ENCODE measurements at places on chromosomes 1 and 21. TPM values are rescaled to one million over a fixed set of nuclear protein-coding genes. Genes with fewer than 3 reads are reported as not detected.

The TIAM1 gene
- 28.8 TPM for total RNA-seq

The ANGPTL1 gene
- total RNA-seq = not detected

The POU3F1 gene
- 0.15 TPM for total RNA-seq

The REN gene
- not detected for total RNA-seq

The RIIAD1 gene
- not detected for total RNA-seq

The ODR4 gene
- total RNA-seq = 14.7 TPM

The PRPF38B gene
- 75.4 TPM for total RNA-seq

The NEK2 gene
- 17.2 TPM for total RNA-seq

The SMCP gene
- total RNA-seq = not detected

The CA14 gene
- not detected for total RNA-seq

The TSEN15 gene
- total RNA-seq = 50.4 TPM

The THEM5 gene
- not detected for total RNA-seq

The SLC9C2 gene
- not detected for total RNA-seq

The GALE gene
- 71.3 TPM for total RNA-seq

The SPRR1A gene
- total RNA-seq = not detected

The FOXD2 gene
- 0.13 TPM for total RNA-seq

The SH2D2A gene
- total RNA-seq = 237 TPM

The LRRC71 gene
- total RNA-seq = not detected

The PLPPR4 gene
- total RNA-seq = not detected

The NUP210L gene
- not detected for total RNA-seq

The C1QC gene
- not detected for total RNA-seq

The FCRL4 gene
- total RNA-seq = not detected

The OR2T29 gene
- not detected for total RNA-seq

The C1orf185 gene
- not detected for total RNA-seq

The PEX11B gene
- total RNA-seq = 33.6 TPM

The SPATA45 gene
- not detected for total RNA-seq

The TMCO2 gene
- total RNA-seq = not detected

The CDC42SE1 gene
- 177 TPM for total RNA-seq

The LIN28A gene
- total RNA-seq = not detected

The TMEM125 gene
- total RNA-seq = not detected

The CLDN14 gene
- not detected for total RNA-seq

The CR1L gene
- total RNA-seq = not detected

The ATAD3B gene
- 82.9 TPM for total RNA-seq

The MFN2 gene
- 92.6 TPM for total RNA-seq

The SLC5A9 gene
- total RNA-seq = not detected

The FBLIM1 gene
- not detected for total RNA-seq

The SERPINC1 gene
- not detected for total RNA-seq

The CLIC4 gene
- 20.7 TPM for total RNA-seq

The TRAF3IP3 gene
- total RNA-seq = 196 TPM

The MEGF6 gene
- total RNA-seq = 1.3 TPM

The LRRIQ3 gene
- 2.6 TPM for total RNA-seq

The RXFP4 gene
- not detected for total RNA-seq

The HHIPL2 gene
- 0.34 TPM for total RNA-seq
